ENCODE measurements at places on chromosomes 12 and 14.

DNA sequence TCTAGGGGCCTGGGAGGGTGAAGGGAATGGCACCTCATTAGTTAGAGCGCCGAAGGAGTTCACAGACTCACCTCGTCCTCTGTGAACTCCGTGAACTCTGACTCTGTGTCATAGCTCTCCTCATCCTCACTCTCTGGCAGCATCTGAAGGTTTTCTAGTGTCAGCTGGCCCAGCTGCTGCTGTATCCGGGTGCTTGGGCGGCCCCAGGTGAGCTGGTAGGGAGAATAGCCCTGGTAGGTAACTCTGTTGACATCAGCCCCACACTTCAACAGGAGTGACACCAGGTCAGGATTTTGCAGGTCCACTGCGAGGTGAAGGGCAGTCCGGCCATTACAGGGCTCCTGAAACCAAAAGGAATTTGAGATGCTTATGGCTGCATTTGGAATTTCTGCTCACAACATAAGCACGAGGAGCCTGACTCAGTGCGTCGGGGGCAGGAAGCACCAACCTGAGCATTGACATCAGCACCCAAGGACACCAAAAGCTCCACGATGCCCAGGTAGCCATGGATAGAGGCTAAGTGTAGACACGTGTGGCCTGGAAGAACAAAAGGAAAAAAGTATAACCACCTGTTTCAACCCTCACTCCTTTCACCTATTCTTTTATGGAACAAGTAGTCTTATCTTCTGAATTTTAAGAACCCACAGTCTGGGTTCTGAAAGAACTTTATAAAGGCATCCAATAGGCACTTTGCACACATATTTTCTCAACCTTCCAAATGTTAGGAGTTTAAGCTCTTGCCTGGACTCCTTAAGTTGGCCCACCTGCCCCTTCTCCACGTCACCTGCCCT, 2.0 kb downstream of the NFKBIA start:
- H3K4me1 ChIP-seq: peaks cover 55% of the 10 kb centered on the region
- peak overlapping the region; percentile 91 for H3K27ac ChIP-seq
- no peak for DNase-seq
- no peaks in the 10 kb centered on the region for H3K27me3 ChIP-seq
- H3K36me3 ChIP-seq: peaks cover 31% of the 10 kb centered on the region

GRCh38 chr14:104082807-104083206, 2.7 kb upstream of the ASPG start:
- peaks cover 4% of the 10 kb centered on the region for H3K4me1 ChIP-seq
- no peaks in the 10 kb centered on the region for H3K36me3 ChIP-seq
- no peak overlapping the region for H3K27ac ChIP-seq
- H3K27me3 ChIP-seq: no peaks in the 10 kb centered on the region

DNA sequence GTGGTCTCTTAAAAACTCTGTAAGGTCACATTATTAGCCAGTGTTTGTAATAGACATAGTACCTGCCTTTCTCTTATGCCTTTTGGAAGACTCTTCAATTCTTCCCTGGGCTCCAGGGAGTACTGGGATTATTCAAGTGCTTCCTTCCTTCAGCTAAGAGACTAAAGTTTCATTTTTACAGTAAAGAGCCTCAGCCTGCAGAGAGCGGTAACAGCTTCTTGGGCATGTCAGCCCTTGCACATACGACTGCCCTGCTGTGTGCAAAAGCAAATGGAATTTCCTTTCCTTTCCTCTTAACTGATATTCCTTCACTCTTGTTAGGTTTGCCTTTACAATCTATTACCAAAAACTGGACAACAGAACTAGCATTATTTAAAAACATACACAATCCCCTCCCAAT, 32.9 kb upstream of the AMIGO2 start:
- H3K36me3 ChIP-seq: no peaks in the 10 kb centered on the region
- H3K4me3 ChIP-seq: no peak overlapping the region
- H3K27me3 ChIP-seq: no peaks in the 10 kb centered on the region
- no peak for DNase-seq

GRCh38 chr12:62601765-62602164, 135.1 kb downstream of the MON2 start:
- no peaks in the 10 kb centered on the region for H3K36me3 ChIP-seq
- DNase-seq: peak; percentile 50
- H3K27me3 ChIP-seq: no peaks in the 10 kb centered on the region
- H3K27ac ChIP-seq: peak overlapping the region; percentile 100
- no peak overlapping the region for H3K4me3 ChIP-seq

- H3K27me3 ChIP-seq: no peaks in the 10 kb centered on the region
- no peaks in the 10 kb centered on the region for H3K36me3 ChIP-seq
Observed at GRCh38 chr12:124849382-124849781, 14.3 kb downstream of the SCARB1 start.

- no peaks in the 10 kb centered on the region for H3K27me3 ChIP-seq
- H3K27ac ChIP-seq: no peak overlapping the region
- peak; percentile 82 for DNase-seq
- H3K4me1 ChIP-seq: no peaks in the 10 kb centered on the region
Observed at GRCh38 chr14:65255583-65256461, 153.5 kb upstream of the MAX start.

DNA sequence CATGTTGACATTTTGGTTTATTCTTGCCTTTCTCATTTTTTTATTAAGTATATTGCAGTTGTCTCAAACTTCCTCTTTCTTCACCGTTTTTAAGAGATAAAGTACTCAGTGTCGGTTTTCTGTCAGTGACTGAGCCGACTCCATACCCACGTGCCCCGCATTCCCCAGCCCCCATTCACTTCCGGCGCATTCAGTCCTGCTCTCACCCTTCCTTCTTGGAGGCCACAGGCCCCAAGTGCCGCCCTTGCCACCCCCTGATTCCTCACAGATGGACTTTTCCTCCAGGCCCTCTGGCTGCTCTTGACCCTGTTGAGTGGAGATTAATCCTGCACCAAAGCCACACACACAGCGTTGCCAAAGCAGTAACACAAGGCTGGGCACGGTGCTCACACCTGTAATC, 19.1 kb upstream of the DNAH10 start:
- no peak overlapping the region for H3K27ac ChIP-seq
- H3K36me3 ChIP-seq: peaks cover 21% of the 10 kb centered on the region
- no peaks in the 10 kb centered on the region for H3K4me1 ChIP-seq
- H3K4me3 ChIP-seq: no peak overlapping the region
- DNase-seq: no peak

- H3K4me3 ChIP-seq: no peak overlapping the region
- no peak overlapping the region for H3K27ac ChIP-seq
Observed at GRCh38 chr14:67077921-67078320, 111.3 kb upstream of the GARIN2 start.

DNA sequence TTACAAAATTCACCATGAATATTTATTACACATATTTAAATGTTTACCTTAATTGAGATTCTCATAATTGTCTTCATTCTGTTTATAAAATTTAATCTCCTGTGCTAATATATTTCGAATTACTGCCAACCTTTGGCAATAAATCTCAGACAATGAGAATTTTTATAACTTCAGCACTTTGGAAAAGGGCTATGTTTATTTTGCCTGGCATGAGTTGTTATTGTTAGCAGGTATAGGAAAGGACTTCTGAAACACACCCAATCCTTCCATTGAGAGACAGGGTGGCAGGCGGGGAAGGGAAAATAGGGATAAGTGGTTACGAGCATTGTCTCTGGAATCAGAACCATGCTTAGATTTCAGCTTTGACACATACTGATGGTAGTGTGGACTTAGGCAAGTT, 12.1 kb upstream of the MSRB3 start:
- no peak for DNase-seq
- H3K4me1 ChIP-seq: no peaks in the 10 kb centered on the region
- H3K27ac ChIP-seq: no peak overlapping the region
- H3K36me3 ChIP-seq: no peaks in the 10 kb centered on the region

DNA sequence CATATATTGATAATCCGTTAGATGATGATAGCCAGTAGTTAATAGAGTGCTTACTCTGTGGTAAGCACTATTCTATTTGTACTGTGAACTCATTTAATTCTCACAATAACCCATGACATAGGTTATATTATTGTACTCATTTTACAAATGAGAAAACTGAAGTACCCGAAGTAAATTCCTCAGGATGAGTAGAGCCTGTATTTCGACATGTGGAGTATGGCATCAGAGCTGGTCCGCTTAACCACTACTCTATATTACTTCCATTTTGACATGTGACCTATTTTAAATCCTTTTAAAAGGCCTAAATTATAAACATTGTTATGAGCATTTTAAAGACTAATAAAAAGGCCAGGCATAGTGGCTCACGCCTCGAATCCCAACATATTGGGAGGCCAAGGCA, 8.0 kb upstream of the RAP1B start:
- no peak overlapping the region for H3K27ac ChIP-seq
- no peaks in the 10 kb centered on the region for H3K36me3 ChIP-seq
- H3K4me1 ChIP-seq: no peaks in the 10 kb centered on the region
- DNase-seq: no peak
- H3K4me3 ChIP-seq: no peak overlapping the region

DNA sequence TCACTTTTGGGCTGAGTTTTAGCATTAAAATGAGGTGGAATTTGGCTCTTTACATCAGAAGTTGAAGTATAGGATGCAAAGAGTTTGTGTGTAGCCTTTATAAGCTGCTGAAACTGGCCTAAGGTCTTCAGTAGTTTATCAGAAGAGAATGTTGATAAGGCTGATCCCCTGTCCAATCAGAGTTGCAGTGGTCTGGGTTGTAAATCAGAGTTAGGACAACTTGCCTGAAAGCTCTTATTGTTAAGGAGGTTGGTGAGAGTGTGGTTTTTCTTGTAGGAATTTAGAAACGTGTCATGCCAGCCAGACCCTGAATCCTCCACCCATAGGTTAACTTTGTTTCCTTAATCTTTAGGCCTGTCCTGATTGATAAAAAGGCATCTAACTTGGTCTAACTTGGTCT, 143.5 kb downstream of the ST8SIA1 start:
- no peaks in the 10 kb centered on the region for H3K36me3 ChIP-seq
- no peaks in the 10 kb centered on the region for H3K27me3 ChIP-seq
- H3K4me3 ChIP-seq: no peak overlapping the region
- no peaks in the 10 kb centered on the region for H3K4me1 ChIP-seq

GRCh38 chr12:39252628-39253027, 190.3 kb downstream of the KIF21A start:
- DNase-seq: no peak
- no peak overlapping the region for H3K27ac ChIP-seq
- H3K4me3 ChIP-seq: no peak overlapping the region
- H3K4me1 ChIP-seq: no peaks in the 10 kb centered on the region
- H3K36me3 ChIP-seq: no peaks in the 10 kb centered on the region

GRCh38 chr12:112936927-112937326, 1.3 kb upstream of the OAS3 start:
- H3K36me3 ChIP-seq: peaks cover under 1% of the 10 kb centered on the region
- no peaks in the 10 kb centered on the region for H3K27me3 ChIP-seq
- no peak overlapping the region for H3K4me3 ChIP-seq

GRCh38 chr14:42319996-42320395, 713.3 kb downstream of the LRFN5 start:
- no peaks in the 10 kb centered on the region for H3K27me3 ChIP-seq
- no peak overlapping the region for H3K27ac ChIP-seq
- DNase-seq: no peak
- no peaks in the 10 kb centered on the region for H3K4me1 ChIP-seq

DNA sequence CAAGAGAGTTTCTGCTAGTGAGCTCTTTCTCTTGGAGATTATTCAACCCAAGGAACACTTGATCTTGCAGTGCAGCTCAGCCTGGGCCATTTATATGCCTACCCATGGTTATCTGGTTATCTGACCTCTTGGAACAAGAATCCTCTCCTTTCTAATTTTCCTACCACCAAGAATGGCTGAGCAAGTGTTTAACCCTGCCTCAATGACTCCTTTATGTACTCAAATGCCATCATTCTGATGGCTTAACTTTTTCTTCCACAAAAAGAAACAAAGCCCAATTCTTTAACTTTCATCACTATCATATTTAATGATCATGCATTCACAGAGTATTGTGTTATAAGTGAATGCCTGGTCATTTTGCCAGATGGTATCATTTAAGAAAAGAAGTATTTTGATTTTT, 67.8 kb downstream of the TMEM117 start:
- H3K36me3 ChIP-seq: no peaks in the 10 kb centered on the region
- no peak overlapping the region for H3K27ac ChIP-seq
- H3K27me3 ChIP-seq: no peaks in the 10 kb centered on the region
- H3K4me1 ChIP-seq: no peaks in the 10 kb centered on the region
- DNase-seq: no peak
- H3K4me3 ChIP-seq: no peak overlapping the region

DNA sequence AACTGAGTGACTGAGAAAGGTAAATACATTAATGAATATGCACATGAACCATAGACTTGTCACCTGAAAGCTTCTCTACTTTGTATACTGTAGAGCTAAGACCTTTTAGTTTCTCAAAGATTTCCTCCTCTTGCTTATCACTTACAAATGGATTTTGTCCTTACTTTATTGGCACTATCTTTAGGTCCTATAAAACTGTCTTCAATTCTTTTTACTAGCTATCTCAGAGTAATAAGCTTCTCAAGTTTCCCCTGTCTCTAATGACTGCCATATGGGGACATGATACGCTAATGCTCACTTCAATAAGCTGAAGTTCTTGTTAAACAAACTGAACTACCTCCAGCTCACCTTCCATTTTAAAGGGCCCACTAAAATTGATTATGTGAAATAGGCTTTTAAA, 468.2 kb upstream of the CCDC196 start:
- DNase-seq: no peak
- peaks cover 12% of the 10 kb centered on the region for H3K27me3 ChIP-seq
- H3K4me3 ChIP-seq: no peak overlapping the region
- no peaks in the 10 kb centered on the region for H3K4me1 ChIP-seq
- H3K27ac ChIP-seq: no peak overlapping the region
- no peaks in the 10 kb centered on the region for H3K36me3 ChIP-seq

- H3K4me1 ChIP-seq: peaks cover 7% of the 10 kb centered on the region
- H3K27ac ChIP-seq: no peak overlapping the region
- DNase-seq: no peak
- H3K36me3 ChIP-seq: no peaks in the 10 kb centered on the region
- H3K4me3 ChIP-seq: no peak overlapping the region
Observed at GRCh38 chr12:116919706-116920485, 9.1 kb downstream of the FBXW8 start.

DNA sequence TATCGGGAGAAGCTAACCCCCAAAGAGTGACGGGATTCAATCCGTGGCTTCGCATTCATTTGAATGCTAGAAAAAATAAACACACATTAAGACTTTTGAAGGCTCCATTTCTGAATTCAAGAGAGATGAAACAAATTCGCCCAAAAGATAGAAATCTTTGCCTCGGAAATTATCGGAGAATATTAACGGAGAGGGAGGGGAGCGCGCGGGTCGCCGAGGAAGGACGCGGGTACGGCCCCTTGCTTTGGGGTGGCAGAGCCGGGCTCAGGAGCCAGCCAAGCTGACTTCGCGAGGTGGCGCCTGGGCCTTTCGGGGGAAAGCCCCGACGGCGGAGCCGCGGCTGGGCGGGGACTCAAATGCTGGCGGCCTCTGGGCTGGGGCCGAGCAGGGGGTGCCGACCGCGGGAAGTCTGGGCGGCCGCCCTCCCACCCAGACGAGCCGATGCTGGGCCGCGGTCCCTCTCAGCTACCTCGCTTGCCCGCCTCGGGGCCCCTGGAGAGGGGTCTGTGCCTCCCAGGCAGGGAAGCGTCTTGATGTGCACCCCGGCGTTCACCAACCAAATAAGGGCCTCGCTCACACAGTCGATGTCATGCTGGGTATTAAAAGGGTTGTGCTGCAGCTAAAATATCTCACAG, 14.7 kb downstream of the NKX2-1 start:
- no peaks in the 10 kb centered on the region for H3K36me3 ChIP-seq
- H3K4me1 ChIP-seq: no peaks in the 10 kb centered on the region
- peak overlapping the region; percentile 10 for H3K4me3 ChIP-seq
- peak; percentile 27 for DNase-seq
- H3K27ac ChIP-seq: no peak overlapping the region

Measured in lung (tissue), 17 donors.